ENCODE measurements at places on chromosomes 1 and 21.

- DNase-seq, result no peak
Observed at GRCh38 chr1:70987497-70987896, 60.1 kb downstream of the PTGER3 start.

DNA sequence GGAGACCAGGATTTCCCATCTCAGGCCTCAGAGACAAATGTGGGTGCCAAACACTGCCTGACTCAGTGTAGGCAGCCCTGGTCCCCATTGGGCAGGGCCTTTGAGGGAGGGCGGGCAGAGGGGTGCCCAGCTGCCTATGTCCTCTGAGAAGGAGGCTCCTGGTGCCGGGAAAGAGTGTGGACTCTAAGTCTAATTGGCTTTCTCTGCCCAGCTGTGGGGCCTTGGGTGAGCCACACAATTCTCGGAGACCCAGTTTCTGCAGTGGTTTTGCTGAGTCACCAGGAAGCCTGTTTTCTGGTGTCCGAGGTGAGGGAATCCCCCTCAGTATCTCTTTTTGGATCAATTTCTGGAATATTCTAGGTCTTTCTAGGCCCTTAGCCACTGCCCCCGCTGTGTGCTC lies 35.3 kb upstream of the ACTL8 start:
- no peak for DNase-seq

GRCh38 chr1:66266756-66267155 lies 267.2 kb upstream of the SGIP1 start:
- no peak for DNase-seq

GRCh38 chr1:201507360-201507675 lies 395 bp upstream of the CSRP1 start:
- DNase-seq, result no peak
